K562 (cell line): ENCODE measurements at places on chromosomes 5 and 9. TPM values are rescaled to one million over a fixed set of nuclear protein-coding genes. Genes with fewer than 3 reads are reported as not detected.

GRCh38 chr5:14186059-14186830, 43.1 kb downstream of the TRIO start:
- DNase-seq = no peak
- no peak overlapping the region for H3K27ac ChIP-seq
- peaks cover 27% of the 10 kb centered on the region for H3K27me3 ChIP-seq
- H3K4me3 ChIP-seq = no peak overlapping the region
- H3K4me1 ChIP-seq = no peaks in the 10 kb centered on the region

DNA sequence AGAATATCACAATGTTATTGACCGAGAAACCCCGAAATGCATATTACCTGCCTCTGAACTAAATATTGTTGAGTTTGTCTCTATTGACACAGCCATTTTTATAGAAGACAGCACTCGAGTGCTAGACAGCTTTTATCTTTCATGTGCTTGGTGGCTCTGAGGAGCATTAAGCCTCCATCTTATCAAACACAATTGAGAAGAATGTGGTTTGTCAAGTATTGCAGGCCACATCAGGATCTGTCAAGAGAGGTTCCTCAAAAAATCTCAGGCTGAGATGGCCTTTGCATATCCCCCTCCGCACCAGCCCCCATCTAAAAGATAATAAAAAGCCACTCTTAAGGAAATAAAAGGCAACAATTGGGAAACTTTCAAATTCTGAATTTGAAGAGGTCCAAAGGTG, 284.8 kb downstream of the DENND1A start:
- H3K4me3 ChIP-seq = no peak overlapping the region
- no peak for DNase-seq
- no peak overlapping the region for H3K27ac ChIP-seq
- no peaks in the 10 kb centered on the region for H3K36me3 ChIP-seq
- H3K27me3 ChIP-seq = no peaks in the 10 kb centered on the region
- peaks cover 5% of the 10 kb centered on the region; the same call in 1 of the 2 replicates for H3K4me1 ChIP-seq

Gene PGM5
- 0.03 and 0.23 TPM in 2 replicates for polyA plus RNA-seq

- DNase-seq = no peak
- H3K27ac ChIP-seq = no peak overlapping the region
- H3K36me3 ChIP-seq = no peaks in the 10 kb centered on the region
Observed at GRCh38 chr9:108184941-108185340, 670.8 kb downstream of the ACTL7B start.

DNA sequence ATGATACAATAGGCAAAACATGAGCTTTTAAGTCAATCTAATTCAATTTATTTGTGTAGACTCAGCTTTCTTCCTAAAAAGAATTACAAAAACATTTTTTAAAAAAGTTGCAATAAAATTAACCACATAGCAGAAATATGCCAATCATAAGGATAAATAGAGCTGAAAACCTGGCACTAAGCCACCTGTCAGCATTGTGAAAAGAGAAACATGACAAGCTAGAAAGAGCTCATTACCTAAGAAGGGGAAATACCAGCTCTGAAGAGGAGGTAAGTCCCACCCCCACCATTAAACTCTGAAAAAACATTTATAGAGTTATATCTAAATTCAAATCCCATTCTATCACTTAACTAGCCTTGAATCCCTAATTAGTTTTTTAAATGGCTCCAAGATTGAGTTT, 372.9 kb downstream of the OSTF1 start:
- no peak overlapping the region for H3K4me3 ChIP-seq
- H3K27ac ChIP-seq = no peak overlapping the region
- no peaks in the 10 kb centered on the region for H3K27me3 ChIP-seq
- H3K36me3 ChIP-seq = no peaks in the 10 kb centered on the region
- DNase-seq = no peak

DNA sequence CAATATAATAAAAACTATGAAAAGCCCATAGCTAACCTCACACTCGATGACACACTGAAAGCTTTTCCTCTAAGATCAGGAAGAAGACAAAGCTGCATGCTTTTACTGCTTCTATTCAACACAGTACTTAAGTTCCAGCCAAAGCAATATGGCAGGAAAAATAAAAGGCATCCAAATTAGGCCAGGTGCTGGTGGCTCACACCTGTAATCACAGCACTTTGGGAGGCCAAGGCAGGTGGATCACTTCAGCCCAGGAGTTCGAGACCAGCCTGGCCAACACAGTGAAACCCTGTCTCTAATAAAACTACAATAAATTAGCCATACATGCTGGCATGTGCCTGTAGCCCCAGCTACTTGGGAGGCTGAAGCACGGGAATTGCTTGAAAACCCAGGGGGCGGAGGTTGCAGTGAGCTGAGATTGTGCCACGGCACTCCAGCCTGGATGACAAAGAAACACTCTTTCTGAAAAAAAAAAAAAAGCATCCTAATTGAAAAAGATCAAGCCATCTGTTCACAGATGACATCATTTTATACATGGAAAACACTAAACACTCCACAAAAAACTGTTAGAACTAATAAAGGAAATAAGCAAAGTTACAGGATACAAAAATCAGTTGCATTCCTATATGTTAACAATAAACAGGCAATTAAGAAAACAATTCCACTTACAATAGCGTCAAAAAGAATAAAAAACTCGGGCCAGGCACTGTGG, 17.9 kb downstream of the ZFR start:
- no peak overlapping the region for H3K4me3 ChIP-seq
- peaks cover 4% of the 10 kb centered on the region; the same call in 1 of the 2 replicates for H3K4me1 ChIP-seq
- H3K27me3 ChIP-seq = no peaks in the 10 kb centered on the region
- H3K36me3 ChIP-seq = peaks cover 36% of the 10 kb centered on the region
